ENCODE measurements at places on chromosomes 7 and 10. TPM values are rescaled to one million over a fixed set of nuclear protein-coding genes. Genes with fewer than 3 reads are reported as not detected.

PRPS1L1 gene
- not detected for total RNA-seq

ZDHHC16 gene
- 42.2 TPM for total RNA-seq

DNA sequence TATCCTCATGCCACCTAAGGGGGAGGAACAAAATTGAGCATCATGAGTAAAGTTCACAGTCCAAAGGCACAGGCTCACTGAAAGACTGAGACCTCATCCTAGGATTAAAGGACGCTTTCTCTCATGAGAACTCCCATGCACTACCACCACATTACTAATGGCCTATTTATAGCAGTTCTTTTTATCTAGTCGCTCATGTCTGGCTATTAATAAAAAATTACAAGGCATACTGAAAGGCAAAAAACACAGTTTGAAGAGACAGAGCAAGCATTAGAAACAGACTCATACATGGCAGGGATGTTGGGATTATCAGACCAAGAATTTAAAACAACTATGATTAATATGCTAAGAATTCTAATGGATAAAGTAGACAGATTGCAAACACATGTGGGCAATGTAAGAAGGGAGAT lies 46.0 kb upstream of the CDK13 start:
- no peak for DNase-seq

DNA sequence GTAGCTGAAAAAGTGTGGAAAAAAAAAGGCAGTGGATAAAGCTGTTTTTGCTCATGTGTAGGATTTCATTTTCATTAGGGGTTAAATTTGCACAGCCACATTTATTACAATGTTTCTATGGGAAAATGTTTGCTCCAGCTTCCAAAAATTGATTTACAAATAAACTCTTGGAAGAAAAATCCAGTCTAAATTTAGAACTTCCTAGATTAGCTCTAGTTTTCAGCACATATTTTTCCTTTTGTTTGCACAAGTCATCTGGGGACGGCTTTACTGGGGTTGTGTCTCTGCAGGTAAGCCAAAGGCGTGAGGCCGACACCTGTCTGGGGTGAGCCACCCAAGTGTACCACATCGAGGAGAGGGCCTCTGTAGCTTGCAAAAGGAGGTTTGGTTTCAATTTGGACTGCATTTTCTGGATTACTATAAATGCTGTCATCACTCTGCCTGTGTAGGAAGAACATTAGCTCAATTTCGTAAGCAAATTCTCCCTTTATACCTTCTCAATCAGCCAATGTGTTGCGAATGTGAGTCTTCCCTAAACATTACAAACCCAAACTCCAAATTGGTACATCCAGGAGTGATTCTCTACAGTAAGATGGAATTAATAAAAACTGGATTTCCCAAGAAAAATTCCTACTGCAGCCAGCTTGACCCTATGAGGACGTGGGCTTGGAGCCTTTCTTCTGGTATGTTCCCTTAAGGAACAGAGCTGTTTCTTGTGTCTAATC lies 89.5 kb upstream of the ZNF438 start:
- DNase-seq, result no peak

DNA sequence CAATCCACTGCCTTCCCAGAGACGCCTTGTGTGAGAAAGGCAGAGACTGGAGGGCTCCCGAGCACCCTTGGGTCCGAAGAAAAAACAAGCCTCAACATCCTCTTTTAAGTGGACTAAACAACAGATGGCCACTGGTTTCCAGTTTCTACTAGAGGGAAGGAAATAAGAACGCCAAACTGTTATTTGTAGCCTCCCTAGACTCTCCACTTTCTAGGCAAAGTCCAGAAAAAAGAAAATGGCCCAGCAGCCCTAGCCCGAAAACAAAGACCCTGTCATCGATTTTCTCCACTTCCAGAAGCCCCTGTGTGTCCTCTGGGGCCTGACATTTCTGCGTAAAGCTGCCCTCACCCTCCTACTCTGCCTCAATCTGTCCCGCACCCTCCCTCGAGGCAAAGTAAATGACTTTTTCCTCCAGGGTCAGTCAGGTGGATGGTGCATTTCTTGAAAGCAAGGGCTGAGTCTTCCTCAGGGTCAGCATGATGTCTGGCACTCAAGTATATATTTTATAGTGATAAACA lies 6.0 kb downstream of the RGS10 start:
- no peak for DNase-seq

FKBP6 gene
- total RNA-seq, result not detected

ENO4 gene
- total RNA-seq, result not detected

CLRN3 gene
- total RNA-seq, result not detected

- no peak for DNase-seq
These were observed 16.7 kb upstream of the SLC26A4 start for GRCh38 chr7:107643938-107644308.

TUBAL3 gene
- not detected for total RNA-seq

MSS51 gene
- 1.4 TPM for total RNA-seq

DNA sequence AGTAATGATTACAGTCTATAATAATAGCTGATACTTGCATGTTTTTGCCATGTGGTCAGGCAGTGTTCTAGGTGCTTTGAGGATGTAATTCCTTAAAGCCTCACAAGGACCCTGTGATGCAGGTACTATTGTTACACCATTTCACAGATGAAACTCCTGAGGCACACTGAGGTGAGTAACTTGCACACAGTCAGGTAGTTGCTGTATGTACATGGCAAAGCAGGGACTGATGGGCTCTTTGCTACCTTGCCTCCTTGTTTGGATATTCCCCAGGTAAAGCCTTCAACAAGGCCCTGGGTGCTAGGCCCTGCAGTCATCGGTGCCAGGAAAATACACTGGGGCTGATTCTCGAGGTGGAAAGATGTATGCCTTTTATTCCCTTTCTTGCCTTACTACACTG lies 317.5 kb downstream of the CXCL12 start:
- DNase-seq, result no peak

ANKRD26 gene
- total RNA-seq, result 12.0 TPM

DNAJC2 gene
- 61.5 TPM for total RNA-seq

DNA sequence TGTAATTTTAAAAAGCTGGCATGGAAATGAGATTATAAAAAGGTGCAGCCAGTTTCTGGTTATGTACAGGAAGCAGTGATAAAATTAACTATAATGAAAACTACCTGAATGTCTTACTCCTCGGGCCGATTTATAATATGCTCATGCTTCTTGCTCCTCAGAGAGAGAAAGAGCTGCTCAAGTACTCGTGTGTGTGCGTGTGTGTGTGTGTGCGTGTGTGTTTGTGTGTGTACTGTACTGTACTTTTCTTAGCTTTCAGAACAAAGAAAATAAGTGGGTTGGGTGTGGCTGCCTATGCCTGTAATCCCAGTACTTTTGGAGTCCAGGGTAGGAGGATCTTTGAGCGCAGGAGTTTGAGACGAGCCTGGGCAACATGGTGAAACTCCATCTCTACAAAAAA lies 96.6 kb upstream of the NMT2 start:
- DNase-seq, result no peak

DNA sequence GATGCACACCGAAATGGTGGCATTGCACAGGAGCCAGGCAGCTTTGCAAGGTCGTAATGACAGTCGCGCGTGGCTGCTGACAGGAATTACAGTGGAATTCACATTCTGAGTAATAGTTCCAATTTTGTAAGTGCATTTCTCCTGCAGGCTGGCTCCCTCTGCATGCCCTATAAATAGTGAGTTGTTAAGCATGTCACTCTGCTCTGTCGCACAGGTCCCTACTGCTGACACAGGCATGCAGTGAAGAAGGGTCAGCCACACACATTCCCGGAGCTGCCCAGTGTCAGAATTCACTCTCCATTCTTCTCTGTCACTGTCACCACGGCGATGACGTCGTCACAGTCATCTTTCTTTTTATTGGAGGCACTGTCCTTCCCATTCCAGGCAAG lies 49.2 kb upstream of the SHH start:
- no peak for DNase-seq

GRCh38 chr7:47513741-47514241 lies 68.1 kb downstream of the TNS3 start:
- DNase-seq, result no peak

GRCh38 chr10:77604063-77604462 lies 33.5 kb downstream of the KCNMA1 start:
- DNase-seq, result no peak

GRCh38 chr10:130998046-130998435 lies 313.5 kb downstream of the TCERG1L start:
- no peak for DNase-seq

PDZD7 gene
- total RNA-seq, result 0.66 TPM

LRIT1 gene
- not detected for total RNA-seq

DNA sequence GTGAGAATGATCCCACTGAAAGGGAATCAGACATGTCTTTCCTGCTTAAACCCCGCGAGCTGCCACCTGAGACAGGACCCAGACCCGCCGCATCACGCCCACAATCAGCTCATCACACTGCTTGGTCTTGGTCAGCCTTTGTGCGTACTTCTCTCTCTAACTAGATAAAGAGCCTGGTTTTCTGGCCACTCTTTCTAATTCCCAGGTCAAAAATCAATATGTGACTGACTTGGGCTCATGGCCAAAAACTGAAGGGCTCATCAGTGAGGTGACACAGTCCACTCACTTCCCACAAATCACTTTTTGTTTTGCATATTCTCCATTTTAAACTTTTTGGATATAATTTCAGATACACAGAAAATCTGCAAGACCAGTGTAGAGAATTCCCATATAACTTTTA lies 247.3 kb downstream of the DIP2C start:
- DNase-seq, result no peak

DNA sequence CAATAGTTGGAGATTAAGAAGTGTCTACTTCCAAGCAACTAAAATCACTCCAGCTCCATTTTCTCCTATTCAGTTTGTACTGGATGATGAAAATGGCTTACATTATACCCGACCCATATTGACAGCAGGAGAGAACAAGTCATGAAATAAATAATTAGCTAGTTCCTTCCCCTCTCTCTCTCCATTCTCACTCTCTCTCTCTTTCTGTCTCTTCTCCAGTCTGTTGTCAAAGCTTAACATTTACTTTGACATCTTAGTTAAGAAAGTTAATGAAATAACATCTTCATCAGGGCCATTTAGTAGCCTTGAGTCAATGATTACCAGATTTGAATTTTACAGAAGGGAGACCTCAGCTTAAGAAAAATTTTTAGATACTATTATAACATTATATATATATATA lies 138.5 kb downstream of the ARID5B start:
- DNase-seq, result no peak

GRCh38 chr10:65355141-65355680 lies 1570.6 kb upstream of the LRRTM3 start:
- no peak for DNase-seq

DNA sequence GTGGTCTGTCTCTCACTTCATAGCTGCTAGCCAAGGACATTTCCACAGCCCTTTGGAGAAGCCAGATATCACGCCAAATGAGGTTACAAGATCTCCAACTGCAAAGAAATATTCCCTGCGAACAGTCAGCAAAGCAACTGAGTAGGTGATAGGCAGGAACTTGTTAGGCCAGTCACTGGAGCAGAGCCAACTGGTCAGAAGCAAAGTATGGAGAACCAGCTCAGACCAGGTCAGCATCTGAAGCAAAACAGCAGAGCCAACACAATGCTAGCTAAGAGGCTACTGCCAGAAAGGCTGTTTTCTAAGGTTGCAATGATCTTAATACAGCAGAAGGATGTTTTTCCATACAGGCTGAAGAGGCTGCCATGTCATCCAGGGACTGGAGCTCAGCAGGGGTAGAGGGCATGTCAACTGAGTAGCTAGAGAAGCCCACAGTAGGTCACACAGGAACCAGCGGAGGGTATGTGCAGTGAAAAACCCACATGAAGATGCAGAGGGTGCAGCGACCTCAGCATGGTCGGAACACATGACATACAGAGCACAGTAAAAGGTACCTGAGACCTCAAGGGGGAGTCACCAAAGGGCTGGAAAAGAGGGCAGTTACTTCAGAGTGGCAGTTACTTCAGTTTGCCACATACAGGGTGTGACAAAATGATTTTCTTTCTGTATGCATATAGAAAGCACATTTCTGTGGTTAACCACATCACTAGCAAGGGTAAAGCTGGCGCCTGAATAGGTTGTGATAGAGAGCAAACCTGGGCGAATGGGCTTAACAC lies 8.9 kb downstream of the SEC31B start:
- peak; percentile 75 for DNase-seq

PRKAR2B gene
- 2.0 TPM for total RNA-seq

RPEL1 gene
- not detected for total RNA-seq

DPCD gene
- 22.9 TPM for total RNA-seq

ASB10 gene
- not detected for total RNA-seq

GRCh38 chr10:52959810-52960209 lies 187.2 kb upstream of the MBL2 start:
- DNase-seq, result no peak

- DNase-seq, result no peak
These were observed 370.8 kb upstream of the LRRTM3 start for GRCh38 chr10:66555061-66555460.

GRCh38 chr7:50696810-50697582 lies 85.7 kb downstream of the GRB10 start:
- DNase-seq, result no peak

GRCh38 chr7:47185839-47186238 lies 396.1 kb downstream of the TNS3 start:
- DNase-seq, result no peak

DNA sequence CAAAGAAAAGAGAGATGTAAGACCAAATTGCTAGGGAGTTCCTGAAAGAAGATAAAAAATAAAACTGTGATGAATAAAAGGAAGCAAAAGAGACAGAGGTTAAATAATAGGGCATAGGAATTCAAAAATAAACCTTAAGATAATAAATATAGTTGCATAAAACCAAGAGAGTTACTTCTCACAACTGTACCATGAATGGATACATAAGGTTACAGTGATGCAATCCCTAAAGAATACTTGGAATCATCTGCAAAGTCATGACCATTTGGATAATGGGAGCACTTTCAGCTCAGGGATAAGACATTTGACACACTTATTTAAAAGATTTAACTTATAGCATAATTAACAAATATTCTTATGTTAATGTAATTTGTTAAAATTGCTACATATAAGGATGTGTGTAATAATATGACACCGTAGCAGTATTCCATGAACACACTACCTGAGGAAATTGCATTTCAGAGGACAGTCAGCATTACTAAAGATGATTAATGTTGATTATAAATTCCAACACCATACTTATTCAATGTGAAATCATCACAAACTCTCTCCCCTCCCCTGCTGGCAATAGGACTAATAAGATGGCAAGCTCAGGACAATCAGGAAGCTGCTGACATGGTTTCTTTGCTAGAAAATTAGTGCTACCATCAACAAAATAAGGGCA lies 202.1 kb upstream of the AKR1E2 start:
- no peak for DNase-seq

DNA sequence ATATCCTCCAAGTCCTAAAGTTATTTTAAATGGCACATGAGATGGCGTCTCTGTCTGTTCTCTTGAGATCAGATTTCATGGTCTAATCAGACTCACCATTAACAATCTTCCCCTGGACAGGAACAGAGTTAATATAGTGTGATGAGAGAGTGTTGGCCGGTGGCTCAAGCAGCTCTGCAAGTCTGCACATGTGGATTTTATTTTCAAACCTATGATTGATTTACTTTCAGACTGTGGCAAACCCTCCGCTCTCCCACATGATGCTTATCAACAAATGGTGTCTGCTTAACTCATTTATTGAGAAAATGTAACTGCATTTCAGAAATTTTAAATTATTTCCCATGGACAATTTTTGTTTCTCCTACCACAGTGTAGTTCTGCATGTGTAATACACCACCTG lies 46.5 kb upstream of the HGF start:
- DNase-seq, result no peak
